ENCODE measurements at places on chromosomes 5 and 9.

GRCh38 chr5:133718457-133718856 is 106.1 kb upstream of the FSTL4 start:
- DNase-seq: no peak

DNA sequence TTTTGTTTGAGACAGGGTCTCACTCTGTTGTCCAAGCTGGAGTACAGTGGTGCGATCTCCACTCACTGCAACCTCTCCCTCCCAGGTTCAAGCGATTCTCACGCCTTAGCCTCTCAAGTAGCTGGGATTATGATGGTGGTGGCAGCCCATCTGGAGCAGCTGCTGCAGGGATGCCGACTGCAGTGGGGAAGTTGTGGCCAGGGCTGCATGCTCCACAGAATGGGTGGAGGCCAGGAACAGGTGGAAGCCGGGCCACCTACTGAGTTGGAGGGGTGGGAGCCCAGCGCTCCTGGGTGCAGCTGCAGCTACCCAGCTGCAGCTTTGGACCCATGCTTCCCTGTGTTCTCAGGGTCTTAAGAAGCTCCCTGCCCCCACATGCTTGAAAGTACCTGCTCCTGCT is 99.7 kb downstream of the SCAI start:
- no peak for DNase-seq

- no peak for DNase-seq
These were observed 306.7 kb downstream of the NR2F1-AS1 start for GRCh38 chr5:93274291-93274690.

DNA sequence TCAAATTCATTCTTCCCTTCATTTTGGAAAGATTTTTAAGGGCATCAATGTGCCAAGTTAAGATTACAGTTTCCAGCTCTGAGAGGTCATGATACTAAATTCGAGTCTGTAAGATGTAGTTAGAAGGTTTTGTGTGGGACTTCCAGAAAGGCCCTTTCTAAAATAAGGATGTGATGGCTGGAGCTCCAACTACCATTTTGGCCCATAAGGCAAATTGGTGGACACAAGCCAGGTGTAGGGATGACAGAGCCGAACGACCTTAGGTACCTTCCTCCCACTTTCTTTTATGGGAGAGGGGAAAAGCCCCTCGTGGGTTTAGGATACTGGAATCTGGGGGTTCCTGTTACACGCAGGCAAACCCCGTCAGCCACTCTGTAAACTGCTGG is 54.3 kb upstream of the PTPDC1 start:
- no peak for DNase-seq

GRCh38 chr9:70504834-70505233 is 90.4 kb upstream of the KLF9 start:
- no peak for DNase-seq

DNA sequence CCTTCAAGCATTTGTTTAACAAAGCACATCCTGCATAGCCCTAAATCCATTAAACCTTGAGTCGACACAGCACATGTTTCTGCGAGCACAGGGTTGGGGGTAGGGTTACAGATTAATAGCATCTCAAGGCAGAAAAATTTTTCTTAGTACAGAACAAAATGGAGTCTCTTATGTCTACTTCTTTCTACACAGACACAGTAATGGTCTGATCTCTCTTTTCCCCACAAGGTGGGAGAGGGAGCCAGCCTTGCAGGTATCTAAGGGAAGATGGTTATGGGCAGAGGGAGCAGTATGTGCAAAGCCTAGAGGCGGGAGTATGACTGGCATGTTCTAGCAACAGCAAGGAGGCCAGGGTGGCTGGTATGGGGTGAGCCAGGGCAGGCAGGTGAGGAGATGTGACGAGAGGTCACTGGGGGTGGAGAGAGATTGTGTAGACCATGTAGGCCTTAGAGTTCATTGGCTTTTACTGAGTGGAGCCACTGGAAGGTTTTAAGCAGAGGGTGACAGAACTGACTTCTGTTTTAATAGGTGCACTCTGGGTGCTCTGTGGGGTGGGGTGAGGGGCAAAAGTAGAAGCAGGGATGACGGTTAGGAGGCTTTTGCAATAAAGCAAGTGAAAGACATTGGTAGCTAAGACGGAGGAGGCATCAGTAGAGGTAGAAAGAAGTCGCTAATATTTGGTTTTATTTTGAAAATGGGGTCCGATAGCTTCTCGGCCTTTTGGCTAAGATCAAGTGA is 5.1 kb upstream of the RPS14 start:
- no peak for DNase-seq

DNA sequence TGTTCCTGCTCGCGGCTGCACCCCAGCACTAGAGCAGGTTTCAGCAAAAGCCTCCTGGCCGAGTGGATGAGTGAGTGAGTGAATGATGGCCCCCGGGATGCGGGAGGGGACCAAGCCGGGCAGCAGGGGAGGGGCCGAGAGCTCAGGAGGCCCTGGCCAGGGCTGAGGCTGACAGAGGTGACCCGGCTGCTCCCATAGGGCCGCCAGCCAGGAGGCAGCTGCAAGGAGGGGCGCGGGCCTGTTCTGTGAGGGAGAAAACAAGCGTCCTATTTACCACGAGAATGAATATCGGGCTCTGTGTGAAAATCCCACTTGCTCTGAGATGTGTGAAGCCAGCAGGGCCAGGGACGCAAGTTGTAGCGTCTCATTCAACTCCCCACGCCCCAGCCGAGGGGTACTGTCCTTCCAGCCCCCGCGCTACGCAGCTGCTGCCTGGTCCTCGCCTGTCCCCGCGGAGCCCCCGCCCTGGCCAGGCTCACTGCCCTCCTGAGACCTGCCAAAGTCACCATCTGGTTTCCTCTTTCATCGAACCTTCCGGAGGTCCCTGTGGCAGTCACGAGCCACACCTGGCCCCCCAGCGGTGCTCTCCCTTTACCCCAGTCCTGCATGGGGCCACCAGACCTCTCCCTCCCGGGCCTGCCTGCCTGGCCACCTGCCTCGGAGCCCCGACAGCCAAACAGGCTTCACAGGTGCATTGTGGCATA is 38.8 kb downstream of the RASGEF1C start:
- no peak for DNase-seq

GRCh38 chr5:154181161-154181560 is 9.4 kb upstream of the GALNT10 start:
- no peak for DNase-seq

GRCh38 chr5:57818397-57818796 is 335.8 kb upstream of the ACTBL2 start:
- DNase-seq: no peak

DNA sequence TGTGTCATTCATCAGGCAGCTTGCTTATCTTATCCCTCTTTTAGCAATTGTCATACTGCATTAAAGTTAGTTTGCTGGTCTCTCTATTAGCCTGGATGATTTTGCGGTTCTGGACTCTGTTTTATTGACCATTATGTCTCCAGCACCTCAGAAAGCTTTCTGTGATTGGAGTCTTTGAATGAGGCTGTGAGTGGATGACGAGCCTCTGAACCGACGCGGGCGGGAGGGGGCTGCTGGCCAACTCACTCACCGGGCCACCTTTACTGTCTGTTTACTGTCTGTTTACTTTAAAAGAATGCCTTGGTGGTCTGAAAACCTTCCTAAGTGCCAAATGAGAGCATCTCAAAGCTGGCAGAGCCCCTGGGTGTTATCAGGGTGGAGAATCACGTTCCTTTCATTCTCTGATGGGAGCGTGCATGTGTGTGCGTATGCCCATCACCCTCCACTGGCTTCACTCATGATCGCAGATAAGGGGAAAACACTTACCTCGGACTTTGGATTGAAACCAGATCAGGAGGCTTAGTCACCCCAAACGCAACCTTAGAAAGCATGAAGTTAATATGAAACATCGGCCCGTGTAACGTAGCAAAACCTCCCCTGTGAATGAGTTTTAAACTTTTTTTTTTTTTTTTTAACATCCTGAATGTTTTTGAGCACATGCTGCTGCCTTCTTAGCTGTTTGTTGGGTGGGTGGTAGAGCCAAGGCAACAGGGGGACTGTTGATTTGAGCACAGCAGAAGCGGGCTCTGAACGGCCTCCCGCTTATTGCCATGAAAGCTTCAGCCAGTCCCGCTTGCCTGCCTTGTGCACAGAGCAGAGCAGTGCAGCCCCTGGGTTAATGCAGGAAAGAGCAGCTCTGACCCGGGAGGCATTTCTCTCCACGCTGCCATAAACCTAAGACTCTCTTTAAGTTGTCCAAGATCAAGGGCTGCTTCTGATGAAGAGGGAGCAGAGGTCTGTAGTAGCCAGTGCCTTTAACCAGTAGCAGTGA is 173.6 kb downstream of the GADD45G start:
- no peak for DNase-seq

DNA sequence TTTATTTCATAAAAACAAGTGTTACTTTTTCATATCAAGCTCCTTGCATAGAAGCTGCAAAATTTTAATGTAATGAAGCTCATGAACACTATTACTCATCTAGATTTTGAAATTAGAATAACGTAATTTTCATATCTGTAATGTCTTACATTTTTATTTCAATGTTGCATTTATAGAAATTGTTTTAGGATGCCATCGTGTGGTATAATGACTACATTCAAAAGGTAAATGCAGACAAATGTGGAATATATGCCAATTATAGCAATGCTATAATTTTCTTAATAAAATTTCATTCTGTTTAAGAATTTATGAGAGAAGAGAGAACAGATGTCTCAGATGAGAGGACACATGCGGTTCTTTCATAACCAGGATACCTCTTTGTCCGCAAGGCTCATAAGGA is 230.2 kb downstream of the TMEM232 start:
- no peak for DNase-seq

DNA sequence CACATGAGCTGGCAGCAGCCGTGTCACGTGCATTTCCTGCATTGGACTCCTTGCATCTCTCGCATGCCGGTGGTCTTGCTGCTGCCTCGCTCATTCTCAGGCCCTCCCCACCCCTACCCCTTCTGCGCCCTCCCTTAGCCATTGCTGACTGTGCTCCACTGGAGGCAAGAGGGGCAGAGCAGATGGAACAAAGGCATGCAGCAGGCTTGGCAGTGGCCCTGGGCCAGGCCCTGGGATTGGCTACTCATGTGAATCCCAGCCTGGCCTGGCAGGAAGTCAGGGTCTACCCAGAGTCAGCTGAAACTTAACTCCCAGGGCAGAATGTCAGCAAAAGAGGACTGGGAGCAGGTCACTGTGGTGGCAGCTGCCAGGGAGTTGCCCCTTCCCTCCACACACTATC is 62.3 kb downstream of the TSTD2 start:
- DNase-seq: no peak

GRCh38 chr9:8428389-8428788 is 628.8 kb upstream of the DMAC1 start:
- no peak for DNase-seq
